ENCODE measurements at places on chromosomes 6 and 20.

- no peak for DNase-seq
Observed at GRCh38 chr6:38942965-38943364, 105.6 kb upstream of the GLP1R start.

DNA sequence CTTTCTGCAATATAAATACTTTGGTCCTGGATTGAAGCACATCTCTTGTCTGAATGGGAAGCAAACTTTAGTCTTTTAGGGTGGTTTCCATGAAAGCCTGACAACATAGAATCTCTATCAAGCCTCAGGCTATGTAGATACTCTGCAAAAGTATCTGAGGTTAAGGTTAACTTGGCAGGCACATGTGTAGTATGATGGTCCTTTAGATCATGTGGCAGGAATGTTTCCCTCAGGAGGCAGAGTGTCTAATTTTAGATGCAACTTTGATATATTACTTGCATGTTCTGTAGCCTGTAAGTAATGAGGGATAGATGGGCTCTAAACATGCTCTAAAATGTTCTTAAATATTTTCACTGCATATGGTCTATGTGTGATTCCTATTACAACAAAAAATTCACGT lies 8.2 kb downstream of the MYB start:
- DNase-seq = no peak

DNA sequence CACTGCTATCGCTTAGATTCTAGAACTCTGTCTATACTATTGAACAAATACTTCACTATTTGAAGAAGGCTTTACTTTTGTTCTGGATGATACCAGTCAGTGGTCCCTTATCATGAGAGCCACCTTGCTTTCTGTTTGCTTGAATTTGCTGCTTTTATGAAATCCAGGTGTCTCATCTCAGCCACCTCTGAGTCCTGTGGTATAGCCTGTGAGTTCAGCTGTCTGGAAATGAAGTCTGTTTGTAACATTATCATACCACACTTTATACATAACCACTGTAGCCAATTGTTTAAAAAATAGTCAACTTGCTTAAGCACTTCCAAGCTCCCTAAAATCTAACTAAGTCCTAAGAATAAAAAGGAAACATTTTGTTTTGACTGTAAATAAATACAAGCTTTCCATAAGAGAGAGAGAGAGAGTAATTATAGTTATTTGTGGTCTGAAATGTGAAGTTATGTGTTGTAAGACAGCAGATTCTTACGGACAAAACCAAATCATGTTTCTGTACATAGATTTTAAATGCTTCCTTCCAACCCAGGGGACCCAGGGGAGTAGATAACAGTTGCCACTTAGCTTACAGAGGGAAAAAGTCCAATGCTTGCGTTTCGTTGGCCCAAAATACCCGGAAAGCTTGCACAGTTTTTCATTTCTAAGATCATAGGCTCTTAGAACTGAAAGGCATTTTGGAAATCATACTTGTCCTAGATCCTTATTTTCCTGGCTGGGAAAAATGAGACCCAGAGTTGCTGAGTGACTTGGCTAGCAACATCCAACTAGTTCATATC lies 1107.8 kb upstream of the FLRT3 start:
- DNase-seq = no peak

GRCh38 chr6:111550195-111550594 lies 55.5 kb downstream of the TRAF3IP2 start:
- no peak for DNase-seq

GRCh38 chr20:46463852-46464251 lies 49.5 kb downstream of the ZNF334 start:
- no peak for DNase-seq

GRCh38 chr6:166852451-166852975 lies 103.8 kb downstream of the RNASET2 start:
- no peak for DNase-seq

DNA sequence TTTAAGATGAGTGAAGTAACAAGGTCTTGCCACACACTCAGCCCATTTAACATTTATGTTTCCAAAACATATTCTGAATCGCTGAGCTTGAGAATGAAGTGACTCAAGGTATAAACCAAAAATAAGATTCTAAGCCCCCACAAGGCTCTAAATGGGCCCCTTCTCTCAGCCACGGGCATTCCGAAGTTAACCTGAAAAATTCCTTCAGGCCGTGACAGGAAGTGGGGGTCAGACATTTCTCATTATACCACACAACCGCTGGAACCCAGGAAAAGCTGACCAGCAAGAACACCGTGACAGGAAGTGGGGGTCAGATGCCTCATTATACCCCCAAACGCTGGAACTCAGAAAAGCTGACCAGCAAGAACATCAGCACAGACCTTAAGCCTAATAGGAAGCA lies 247.9 kb downstream of the ERMARD start:
- no peak for DNase-seq

DNA sequence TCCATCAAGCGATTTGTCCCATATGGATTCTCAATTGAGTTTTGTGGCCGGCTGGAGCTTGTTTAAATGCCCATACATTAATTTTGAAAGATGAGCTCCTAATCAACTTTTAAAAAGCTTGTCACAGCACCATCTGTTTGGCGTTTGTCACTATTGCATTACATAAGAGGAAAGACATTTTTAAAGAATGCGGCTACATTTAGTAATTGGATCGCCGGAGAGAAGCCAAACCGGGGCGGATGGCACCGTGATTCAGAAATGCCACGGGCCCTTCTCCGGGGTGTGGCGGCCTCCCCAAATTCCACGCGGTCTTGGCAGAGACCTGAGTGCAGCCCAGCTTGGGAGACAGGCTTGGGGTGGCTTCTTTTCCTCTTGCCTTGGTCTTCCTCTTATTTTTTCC lies 67.7 kb upstream of the ZNFX1 start:
- no peak for DNase-seq

GRCh38 chr6:163459536-163459935 lies 45.0 kb downstream of the QKI start:
- DNase-seq = no peak

GRCh38 chr6:117345292-117345610 lies 79.9 kb downstream of the VGLL2 start:
- no peak for DNase-seq

DNA sequence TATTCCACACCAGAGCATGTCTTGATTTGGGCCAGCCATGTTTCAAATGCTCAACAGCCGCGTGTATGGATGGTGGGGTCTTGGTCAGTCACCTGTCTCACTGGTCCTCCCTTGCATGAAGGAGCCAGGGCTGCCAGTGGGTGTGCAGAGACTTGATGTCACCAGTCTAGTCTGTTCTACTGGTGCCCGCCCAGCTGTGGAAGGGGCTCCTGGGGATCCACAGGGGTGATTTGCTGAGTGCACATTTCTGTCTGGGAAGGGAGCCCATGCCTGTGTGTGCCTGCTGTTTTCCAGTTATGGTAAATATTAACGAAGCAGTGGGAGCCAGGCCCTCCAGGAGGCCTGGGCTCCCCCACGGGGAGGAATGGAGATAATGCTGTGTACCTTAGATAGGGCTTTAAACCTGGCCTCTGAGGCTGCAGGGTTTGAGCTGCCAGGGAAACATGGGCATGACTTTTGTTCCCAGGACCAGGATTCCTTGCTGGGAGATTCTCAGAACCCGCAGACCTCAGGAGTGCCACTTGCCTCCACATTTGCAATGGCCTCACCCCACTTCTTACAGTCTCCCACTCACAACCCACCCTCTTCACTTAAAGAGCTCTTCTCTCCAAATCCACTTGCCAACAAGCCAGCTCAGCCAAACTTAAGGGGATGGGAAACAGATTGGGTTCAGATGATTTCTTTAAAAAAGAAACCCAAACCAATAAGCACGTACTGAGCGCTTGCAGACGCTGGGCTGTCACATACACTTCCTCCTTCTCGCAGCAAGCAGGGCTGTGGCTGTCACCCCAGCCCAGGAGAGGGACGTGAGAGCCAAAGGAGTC lies 54.1 kb downstream of the VEGFA start:
- DNase-seq = peak; percentile 54

- DNase-seq = no peak
Observed at GRCh38 chr6:146997062-146997461, 207.2 kb upstream of the STXBP5 start.

GRCh38 chr6:45949256-45949655 lies 66.4 kb downstream of the CLIC5 start:
- no peak for DNase-seq

DNA sequence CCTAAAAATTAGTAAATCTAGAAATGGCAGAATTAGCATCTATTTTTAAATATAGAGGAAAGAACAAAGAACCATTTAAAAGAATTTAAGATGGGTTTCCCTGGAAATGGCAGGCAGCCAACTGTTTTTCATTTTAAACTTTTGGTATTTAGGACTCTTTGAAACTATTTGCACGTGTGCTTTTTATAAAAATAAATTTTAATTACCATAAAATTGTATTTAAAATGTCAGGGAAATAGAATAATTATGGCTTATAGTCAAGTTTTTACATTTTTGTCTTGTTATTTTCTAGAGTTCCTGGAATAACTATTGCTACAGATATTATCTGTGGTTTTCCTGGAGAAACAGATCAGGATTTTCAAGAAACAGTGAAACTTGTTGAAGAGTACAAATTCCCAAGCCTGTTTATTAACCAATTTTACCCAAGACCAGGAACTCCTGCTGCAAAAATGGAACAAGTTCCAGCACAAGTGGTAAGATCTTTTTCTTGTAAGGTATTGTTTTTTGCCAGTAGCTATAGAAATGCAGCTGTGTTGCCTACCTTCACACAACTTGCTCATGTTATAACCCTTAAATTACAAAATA lies 528.7 kb upstream of the SOX4 start:
- no peak for DNase-seq

Data from NCI-H187 treated with DMSO at 0.1 percent for 48 hours (cell line).